ENCODE measurements at places on chromosomes 5 and 9.

DNA sequence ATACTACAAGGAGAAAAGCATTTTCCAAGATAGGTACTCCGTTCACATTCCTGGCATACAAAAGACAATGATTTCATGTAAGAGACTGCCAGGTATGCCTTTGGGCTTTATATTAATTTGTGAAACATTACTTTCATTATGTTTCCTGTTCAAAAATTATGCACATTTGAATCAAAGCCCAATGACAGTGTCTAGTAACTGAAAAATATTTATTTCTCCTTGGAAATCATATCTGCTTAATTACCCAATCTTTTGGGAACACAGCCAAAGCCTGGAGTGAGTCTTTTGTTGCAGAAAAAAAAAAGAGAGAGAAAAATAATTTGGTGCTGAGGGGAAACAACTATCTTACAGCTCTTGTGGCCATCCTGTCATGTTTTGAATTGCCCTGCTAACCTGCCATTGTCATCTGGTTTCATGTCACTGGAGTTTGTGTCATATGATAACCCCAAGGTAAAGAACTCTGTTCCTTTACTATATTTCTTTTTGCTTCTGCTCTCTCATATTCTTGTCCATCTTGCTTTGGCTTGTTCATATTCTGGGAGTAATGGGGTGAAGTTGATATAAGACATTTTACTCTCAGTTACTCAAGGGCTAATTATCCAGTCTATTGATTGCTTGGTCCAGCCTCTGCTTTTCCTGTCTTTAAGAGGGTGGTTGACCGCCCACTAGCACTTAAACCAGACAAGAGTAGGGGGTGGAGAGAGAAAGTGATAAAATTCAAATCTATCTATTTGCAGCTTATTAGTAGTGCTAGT lies 238.3 kb upstream of the NUDT12 start:
- DNase-seq: no peak

- no peak for DNase-seq
These were observed 223.2 kb upstream of the PANK3 start for GRCh38 chr5:168802337-168802736.

DNA sequence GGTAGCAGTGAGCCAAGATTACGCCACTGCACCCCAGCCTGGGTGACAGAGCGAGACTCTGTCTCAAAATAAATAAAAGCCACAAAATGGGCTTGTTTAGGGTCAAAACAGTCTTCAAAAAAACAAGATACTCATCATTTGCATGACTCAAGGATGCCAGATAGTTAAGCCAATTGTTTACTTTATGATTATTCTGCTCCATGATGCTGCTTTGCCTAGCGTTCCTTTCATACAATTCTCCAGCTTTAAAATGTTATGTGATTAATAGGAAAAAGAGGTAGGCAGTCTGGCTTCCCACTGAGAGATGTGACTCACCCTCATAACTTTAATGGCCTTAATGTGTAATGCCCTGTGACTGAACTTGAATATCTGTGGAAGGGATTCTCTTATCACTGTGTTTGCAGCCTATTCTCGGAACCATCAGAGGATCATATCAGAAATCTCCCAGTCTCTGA lies 364.6 kb upstream of the TRPC7 start:
- no peak for DNase-seq

GRCh38 chr5:153552886-153553285 lies 62.4 kb downstream of the GRIA1 start:
- DNase-seq: no peak

- no peak for DNase-seq
These were observed 2.3 kb downstream of the EIF4E1B start for GRCh38 chr5:176632745-176633144.

- no peak for DNase-seq
These were observed 45.1 kb downstream of the ERGIC1 start for GRCh38 chr5:172878933-172879752.

GRCh38 chr9:120845255-120845654 lies 2.5 kb upstream of the PSMD5 start:
- DNase-seq: no peak

GRCh38 chr5:10866913-10867312 lies 105.9 kb upstream of the DAP start:
- DNase-seq: peak; percentile 21

- no peak for DNase-seq
These were observed 434.5 kb upstream of the TUSC1 start for GRCh38 chr9:26112724-26113123.

DNA sequence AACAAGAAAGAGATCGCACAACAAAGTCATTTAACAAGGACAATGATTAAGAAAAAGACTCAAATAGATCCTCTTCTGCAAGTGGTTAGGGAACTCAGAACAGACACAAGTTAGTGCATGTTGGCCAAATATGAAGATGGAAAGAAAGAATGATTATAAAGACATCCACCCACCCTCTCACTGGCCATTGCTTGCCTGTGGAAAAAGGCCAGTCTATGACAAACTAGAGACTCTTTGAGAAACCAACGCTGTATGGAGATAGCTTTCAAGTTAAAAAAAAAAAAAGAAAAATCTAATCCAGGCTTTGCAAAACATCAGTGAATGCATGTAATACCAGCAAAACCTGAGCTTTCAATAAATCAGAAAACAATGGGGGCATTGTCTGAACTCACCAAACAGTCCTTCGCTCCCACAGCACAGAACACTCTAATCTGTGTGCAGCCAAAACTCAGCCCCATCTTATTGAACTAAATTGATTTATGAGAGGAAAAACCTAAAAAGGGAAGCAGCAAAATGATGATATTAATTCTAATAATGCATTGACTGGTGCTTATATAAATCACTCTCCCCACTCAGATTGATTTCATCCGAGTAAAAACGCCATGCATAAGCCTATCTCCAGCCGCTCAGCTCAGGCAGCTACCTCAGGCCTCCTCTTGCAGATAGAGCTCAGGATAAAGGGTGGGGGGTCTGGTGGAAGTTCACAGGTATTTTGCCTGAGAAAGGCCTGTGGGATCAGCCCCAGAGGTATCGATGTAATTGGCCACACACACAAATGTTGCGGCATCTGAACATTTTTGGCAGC lies 547.1 kb downstream of the CCDC171 start:
- no peak for DNase-seq

GRCh38 chr9:134413112-134413715 lies 87.0 kb downstream of the RXRA start:
- DNase-seq: no peak
